ENCODE measurements at places on chromosomes 1 and 21.

DNA sequence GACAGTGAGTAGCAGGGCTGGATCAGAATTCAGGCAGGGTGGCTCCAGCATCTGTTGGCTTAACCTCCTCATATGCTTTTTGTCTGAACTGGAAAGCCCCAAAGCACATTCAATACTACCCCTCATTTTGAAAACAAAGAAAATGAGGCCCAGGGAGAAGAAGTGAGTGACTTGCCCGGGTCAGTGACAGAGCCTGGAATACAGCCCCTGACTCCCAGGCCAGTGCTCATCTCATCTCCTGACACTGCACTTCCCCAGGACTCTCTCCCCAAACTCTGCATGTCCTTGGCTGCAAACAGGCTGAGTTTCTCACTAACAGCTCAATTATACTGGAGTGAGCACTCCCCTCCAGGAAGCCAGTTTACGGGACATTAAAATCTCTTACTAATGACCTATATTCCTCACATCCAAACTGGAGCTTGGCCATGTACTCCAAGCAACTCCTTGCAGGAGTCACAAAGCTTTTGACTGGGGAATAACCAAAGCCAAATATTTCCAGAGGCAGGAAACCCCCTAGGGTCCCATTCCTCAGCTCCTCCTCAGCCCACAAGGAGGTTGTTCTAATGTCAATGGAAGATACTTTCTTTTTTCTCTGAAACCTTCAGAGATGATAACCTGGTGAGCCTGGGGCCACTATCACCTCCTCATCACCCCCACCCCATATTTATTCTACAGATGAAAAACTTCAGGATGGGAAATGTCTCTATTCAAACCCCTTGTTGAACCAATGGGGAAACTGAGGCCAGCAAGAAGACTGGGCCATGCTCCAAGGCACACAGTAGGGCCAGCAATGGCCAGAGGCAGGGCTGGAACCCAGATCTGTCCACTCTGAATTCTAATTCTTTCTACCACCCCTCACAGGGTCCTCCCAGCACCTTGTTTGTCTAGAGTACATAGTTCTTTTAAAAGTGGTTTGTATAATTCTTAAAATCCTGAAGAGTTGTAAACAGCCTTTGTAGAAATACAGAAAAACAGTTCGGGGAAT lies 127.0 kb downstream of the PLPP3 start:
- no peak for DNase-seq

DNA sequence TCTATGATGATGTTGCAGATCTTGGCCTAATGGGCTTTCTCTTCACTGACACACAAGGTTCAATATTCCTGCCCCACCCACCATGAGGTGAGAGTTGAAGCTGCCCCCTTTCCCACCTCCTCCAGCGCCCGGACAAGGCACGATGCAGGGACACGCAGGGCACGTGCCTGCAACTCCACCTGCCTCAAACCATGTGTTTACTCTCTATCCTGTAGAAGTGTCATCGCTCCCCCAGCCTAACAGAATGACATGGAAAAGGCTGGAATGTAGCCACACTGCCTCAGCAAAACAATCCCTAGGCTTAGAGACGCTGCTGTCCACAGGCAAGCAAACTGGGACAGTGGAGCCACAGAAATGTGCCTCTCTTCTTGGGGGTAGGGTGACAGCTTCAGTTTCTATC lies 92.9 kb upstream of the SOD1 start:
- no peak for DNase-seq

GRCh38 chr1:20367116-20367585 lies 76.5 kb downstream of the VWA5B1 start:
- DNase-seq, result peak; percentile 22

DNA sequence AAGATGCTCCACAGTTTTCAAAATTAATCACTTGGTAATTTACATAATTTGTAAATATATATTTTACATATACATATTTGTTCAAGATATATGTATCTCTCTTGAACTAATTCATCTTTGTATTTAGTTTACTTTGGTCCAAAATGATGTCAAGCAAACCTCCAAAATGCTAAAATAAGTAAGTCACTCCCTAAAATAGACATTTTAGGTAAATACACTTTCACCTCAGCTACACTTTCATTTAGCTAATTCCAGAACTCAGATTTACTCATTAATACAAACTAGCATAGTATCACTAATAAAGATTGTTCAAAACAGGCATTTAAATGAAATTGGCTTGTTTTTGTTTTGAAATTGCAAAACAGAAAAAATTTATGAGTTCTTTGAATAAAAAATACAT lies 40.6 kb downstream of the AHCTF1 start:
- no peak for DNase-seq

GRCh38 chr1:113692342-113692741 lies 66.9 kb downstream of the PHTF1 start:
- no peak for DNase-seq

GRCh38 chr21:38734646-38735365 lies 70.9 kb upstream of the ETS2 start:
- DNase-seq, result no peak

DNA sequence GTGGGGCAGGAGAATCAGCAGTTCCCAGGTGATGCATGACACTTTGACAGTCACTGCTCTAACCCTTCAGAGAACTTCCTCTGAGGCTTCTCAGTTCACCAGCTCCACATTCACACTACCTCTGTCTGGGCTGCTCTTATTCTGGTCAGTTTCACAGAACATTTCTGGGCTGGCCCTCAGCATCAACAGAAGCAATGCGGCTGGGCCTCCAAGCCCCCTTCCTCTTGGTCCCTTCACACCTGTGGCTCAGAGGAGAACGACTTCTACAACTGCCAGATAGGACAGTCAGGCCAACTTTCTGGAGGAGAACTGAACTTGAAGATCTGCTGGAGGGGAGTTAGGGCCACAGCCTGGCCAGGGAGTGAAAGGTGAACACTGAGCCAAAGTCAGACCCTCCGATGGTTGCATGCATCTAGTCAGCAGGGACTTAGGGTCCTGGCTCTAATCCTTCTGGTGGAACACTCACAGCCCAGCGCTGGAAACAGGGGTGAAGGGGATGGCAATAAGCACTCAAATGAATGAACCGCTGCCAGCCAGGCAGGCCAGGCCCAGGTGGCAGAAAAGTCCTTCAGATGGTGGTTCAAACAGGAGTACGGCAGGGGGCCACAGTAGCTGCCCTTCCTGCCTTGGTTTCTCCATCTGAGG lies 274.1 kb downstream of the FOXD2 start:
- no peak for DNase-seq

DNA sequence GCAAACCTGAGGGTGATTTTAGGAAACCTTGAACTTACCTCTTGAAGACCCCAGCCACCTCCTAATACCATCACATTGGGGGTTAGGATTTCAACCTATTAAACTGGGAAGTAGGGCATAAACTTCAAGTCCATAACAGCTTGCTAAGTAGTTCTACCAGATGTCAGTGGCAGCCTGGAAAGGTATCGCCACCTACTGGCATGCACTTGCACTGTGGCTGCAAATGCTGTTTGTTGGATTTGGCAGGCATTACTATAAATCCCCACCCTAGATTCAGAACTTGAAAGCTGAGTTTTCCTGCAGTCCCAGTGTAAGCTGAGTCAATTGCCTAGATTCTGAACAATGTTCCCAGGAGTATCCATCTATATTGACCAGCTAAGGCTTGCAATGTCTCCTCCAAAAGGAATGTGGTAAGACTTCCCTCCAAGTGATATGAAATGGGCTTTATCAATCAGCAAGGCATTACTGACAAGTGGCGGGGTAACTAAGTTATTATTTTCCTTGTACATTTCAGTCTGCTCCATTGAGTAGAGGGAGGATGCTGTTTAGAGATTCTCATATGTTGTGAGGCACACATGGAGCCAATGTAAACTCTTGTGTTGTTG lies 474.5 kb downstream of the PTPRC start:
- DNase-seq, result peak; percentile 36

- no peak for DNase-seq
Observed at GRCh38 chr1:20061866-20062265, 8.1 kb upstream of the PLA2G5 start.

DNA sequence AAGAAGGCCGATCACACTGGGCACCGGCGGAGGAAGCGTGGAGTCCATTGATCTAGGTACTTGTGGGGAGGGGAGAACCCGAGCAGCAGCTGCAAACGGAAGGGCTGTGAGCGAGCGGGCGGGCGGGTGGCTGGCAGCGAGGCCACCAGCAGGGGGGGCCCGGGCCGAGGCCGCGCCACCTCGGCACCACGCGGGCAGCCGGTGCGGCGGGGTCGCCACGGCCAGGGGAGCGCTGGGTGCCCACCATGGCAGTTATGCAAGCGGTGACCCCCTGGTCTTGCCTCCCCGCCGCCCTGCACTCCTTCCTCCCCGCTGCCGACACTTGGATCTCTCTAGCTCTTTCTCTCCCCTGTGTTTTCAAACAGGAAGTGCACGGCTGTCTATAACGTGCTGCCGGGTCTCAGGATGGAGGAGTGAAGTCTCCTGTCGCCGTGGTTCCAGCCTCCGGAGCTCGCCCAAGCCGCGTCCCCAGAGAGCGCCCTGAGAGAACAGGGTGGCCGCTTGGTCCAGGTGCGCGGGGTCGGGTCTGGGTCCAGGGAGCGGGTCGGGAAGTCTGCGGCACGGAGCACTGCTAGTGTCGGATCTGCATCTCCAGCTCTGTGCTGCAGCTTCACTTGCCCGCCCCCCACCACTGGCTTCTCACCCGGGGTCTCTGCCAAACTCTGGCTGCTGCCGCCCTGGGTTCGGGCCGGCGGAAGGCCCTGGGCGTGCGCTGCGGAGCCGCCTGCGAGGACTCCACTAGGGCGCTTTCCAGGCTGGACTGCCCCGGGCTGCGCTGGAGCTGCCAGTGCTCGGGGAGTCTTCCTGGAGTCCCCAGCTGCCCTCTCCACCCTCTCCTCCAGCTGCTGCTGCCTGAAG lies 22.7 kb downstream of the LRRC8D start:
- peak; percentile 47 for DNase-seq

GRCh38 chr1:16459352-16459925 lies 18.9 kb downstream of the NECAP2 start:
- no peak for DNase-seq

- DNase-seq, result peak; percentile 49
Observed at GRCh38 chr1:70441392-70442035, 30.4 kb downstream of the CTH start.

DNA sequence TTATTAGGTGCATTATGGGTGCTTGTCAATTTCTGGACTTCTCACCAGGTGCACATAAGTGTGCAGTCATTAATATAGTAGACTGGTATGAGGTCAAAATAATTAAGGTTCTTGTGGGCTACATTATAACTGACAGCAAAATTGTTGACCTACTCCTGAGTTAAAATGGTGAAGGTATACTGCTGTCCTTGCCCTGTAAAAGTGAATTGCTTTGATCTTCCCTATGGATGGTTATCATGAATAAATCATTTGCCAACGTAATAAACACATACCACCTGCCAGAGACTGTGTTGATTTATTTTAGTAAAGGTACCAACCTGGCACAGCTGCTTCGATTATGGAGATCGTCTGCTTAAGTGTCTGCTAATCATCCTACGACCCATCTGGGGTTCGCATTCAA lies 201.6 kb upstream of the KCNK2 start:
- no peak for DNase-seq

- no peak for DNase-seq
Observed at GRCh38 chr1:111777301-111777700, 21.6 kb downstream of the DDX20 start.

DNA sequence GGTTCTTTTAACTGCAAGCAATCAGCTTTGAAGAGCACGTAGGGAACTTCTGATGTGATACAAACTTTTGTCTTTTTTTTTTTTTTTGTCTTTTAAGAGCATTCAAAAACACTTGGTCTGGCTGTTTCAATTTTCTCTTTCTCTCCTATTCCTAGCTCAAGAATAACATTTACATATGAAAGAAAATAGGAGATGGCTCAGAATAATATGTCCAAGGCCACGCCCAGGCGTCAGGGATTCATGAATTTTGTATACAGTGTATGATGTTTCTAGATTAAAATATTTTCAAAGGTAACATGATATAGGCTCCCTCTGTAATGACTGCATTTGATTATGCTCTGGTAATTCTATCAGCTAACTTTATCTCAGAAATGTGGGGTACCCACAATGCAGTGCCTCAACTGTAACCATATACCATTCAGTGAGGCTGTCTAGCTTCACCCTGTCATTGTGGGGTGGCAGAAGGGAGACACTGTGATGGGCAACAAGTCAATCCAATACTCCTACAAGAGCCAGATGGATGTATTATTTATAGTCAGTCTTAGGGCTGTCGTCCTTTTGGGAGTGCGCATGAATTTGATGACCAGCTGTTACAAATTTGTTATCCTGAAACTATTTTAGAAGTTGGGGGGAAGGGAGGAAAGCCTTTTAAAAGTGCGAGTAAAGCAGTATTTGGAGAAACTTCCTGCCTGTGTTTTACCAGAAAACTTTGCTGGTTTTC lies 1.5 kb upstream of the AKNAD1 start:
- no peak for DNase-seq

GRCh38 chr1:167216809-167217208 lies 3.9 kb upstream of the POU2F1 start:
- no peak for DNase-seq

DNA sequence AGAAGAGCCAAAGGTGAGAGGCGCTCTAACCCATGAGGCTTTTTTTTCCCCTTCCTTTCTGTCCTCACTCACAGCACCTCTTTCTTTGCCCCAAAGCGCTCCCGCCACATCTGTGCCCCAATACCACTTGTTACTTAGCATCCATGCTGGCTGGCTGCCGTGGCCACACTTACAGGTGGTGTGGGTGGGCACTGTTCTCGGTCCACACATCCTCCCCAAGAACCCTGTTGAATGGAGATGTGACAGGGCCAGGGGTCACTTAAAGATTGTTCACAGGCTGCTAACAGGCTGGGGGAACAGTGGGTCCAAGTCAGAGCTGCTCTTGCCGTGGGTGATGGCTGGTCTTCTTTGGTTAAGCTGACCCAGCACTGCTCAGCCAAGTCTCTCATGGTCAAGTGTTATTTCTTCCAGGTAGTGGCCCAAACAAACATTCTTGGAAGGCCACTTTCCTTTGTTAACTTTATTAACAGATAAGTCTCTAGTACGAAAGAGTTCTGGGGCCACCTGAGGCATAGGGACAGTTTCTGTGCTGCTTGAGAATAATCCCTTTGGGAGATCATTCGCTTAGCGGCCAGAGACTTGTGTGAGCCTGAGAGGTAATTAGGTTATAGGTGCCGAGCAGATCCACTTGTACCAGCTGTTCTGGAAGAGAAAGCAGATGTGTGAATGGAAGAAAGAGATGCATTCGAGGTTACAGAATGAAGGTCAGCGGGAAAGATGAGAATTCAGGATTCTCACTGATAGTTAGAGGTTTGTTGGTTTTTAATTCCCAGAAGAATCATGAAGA lies 62.6 kb upstream of the IRF2BP2 start:
- no peak for DNase-seq

GRCh38 chr1:24555591-24556413 lies at the start of gene NCMAP:
Gene NCMAP (plus strand): TSS chr1:24556087. CDS start chr1:24595431, 39,344 bp downstream.
- DNase-seq, result no peak

- no peak for DNase-seq
Observed at GRCh38 chr1:147267711-147268110, 25.2 kb downstream of the CHD1L start.

- DNase-seq, result no peak
Observed at GRCh38 chr1:201375169-201375568, 2.3 kb downstream of the TNNT2 start.

Measured in kidney capillary endothelial cell (primary cell).